ENCODE measurements at places on chromosomes 4 and X.

- DNase-seq: no peak
Observed at GRCh38 chr4:95388911-95389310, 159.9 kb downstream of the UNC5C start.

DNA sequence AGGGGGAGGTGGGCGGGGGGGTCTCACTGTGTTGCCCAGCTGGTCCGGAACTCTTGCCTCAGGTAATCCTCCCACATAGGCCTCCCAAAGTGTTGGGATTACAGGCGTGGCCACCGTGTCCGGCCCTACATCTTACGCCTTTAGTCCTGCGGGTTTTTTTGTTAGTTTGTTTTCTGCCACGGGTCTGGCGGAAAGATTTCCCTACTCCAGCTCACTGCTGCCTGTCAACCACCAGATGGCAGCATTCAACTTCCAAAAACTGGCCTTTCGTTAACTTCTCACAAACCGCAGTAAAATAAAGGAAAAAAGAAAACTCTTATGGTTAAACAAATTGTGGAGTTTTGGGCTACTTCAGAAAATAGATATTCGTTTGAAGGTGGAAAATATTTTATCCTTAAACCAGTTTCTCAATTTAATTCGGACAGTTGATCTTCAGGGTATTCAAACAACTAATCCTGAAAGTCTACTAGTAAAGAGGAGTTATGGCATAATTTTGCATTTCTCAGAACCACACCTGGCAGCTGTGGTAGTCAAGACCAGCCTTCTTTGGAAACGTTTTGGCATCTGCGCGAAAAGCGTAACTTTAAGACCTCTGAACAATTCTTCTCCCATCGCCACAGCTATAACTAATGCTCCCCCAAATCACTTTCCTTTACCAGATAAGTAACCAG, 41.1 kb downstream of the LUZP4 start:
- peak; percentile 61 for DNase-seq

DNA sequence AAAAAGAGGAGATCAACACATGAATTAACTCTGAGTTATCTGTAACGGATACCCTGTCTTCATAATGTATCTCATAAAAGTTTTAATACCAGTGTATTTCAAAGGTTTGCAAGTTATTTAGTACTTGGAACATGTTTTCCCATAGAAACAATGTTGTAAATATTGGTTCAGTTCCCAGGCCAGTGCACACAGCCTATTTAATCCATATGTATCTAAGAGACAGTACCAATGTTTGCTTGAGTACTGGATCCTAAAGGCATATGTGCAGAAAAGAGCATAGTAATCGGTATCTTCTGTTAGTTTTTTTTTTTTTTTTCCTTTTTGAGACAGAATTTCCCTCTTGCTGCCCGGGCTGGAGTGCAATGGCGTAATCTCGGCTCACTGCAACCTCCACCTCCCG, 46.1 kb downstream of the SLIT2 start:
- DNase-seq: no peak

DNA sequence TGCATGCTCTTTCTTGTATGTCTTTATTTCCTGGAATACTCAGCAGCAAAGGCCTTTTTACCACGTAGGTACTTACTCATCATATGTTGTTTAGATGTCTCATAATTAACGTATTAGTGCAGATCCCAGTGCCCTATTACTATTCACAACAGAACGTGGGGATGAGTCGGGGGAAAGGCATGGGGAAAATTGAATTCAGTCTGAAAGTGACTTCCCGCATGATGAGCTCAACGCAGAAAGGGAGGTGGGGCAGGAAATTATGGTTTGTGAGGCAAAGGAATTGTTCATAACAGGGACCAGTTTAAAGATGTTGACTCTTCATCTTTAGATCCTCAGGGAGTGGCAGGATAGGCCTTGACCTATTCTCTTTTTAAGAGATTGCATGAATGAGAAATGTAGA, 2.0 kb upstream of the TMPRSS11D start:
- DNase-seq: no peak

DNA sequence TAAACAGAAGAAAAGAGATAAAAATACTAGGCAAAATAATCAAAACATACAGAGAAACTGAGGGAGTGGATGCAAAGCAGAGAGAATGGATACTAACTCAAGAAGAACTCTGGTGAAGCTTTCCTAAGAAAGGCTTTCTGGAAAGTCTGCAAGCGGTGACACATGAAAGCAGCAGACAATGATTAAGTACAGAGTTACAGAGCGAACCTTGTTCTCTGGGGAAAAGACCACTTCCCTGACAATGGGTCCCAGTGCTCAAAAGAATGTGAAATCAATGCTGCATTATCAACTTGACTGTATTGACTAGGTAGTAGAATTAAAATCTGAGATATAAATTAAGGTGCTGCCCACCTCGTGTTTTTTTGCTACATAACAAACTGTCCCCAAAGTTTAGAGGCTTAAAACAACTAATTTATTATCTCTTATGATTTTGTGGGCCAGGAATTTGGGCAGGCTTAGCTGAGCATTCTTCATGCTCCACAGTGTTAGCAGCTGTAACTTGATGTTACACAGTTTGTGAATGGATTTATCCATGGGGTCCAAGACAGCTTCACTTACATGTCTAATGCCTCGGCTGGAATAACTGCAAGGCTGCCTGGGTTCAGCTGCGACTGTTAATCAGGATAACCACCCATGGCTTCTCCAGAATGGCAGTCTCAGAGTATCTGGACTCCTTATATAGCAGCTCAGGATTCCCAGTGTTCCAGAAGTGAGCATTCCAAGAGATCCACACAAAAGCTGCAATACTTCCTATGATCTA, 106.9 kb upstream of the INPP4B start:
- DNase-seq: no peak

DNA sequence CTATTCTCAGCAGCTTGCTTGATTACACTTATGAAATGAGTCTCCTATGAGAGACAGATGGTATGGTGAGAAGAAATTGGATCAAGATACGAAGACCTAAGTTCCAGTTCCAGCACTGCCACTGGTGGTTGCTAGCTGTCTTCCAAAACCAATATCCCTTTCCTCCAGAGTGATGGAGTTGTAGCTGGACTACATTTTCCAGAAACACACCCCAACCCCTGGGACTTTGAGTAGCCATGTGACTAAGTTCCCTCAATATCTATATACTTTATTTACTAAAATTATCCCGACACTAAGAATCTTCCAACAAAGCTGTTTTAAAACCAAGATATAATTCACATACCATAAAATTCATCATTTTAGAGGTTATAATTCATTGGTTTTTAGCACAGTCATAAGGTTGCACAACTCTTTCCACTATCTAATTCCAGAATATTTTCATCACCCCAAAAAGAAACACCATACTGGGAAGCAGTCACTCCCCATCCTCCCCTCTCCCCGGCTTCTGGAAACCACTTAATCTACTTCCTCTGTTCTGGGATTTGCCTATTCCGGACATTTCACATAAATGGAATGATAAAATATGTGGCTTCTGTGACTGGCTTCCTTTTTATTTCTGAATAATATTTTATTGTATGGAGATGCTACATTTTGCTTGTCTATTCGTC, 118.0 kb downstream of the MANBA start:
- no peak for DNase-seq

DNA sequence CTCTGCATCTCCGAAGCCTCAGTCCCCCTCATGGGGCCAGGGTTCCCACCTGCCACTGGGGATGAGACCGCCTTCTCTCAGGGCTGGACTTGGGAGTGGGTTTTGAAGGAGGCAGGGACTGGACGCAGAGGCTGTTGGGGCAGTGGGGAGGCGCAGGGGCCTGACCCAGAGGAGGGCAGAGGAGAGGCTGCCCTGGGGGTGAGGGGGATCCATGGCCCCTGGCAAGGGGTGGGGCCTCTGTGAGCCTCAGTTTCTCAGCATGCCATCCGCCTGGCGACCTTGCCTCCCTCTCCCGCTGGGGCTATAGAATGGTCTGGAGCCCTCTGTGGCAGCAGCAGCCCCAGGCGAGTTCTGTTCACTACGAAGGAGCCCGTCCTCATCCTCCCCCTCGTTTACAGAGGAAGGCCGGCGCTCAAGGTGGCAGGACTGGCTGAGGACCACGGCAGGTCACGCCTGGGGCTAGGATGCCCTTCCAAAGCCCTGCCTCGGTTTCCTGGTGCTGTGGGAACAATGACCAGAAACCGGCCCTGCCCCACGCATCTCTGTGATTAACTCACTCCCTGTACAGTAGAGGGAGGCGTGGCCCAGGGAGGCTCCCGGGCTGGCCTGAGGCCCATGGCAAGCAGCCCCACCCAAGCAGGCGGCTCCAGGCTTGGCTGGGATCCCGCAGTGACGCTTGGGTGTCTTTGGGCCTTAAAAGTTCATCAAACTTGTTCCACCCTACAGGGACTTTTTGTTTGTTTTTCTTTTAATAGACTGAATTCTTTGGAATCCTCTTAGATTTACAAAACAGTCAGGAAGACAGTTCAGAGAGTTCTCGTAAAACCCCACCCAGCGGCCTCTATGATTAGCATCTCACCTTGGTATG, 16.0 kb upstream of the SH3TC1 start:
- no peak for DNase-seq

- no peak for DNase-seq
Observed at GRCh38 chrX:100812216-100813158, 7.7 kb upstream of the CSTF2 start.

All from cerebellar cortex (tissue), 1 donor.